ENCODE measurements at places on chromosomes 1 and 21. TPM values are rescaled to one million over a fixed set of nuclear protein-coding genes. Genes with fewer than 3 reads are reported as not detected.

GRCh38 chr1:106072909-106073600, 983.4 kb upstream of the PRMT6 start:
- H3K27me3 ChIP-seq, result no peaks in the 10 kb centered on the region
- H3K36me3 ChIP-seq, result no peaks in the 10 kb centered on the region
- no peak overlapping the region for H3K27ac ChIP-seq
- no peaks in the 10 kb centered on the region for H3K4me1 ChIP-seq
- DNase-seq, result no peak
- no peak overlapping the region for H3K4me3 ChIP-seq

DNA sequence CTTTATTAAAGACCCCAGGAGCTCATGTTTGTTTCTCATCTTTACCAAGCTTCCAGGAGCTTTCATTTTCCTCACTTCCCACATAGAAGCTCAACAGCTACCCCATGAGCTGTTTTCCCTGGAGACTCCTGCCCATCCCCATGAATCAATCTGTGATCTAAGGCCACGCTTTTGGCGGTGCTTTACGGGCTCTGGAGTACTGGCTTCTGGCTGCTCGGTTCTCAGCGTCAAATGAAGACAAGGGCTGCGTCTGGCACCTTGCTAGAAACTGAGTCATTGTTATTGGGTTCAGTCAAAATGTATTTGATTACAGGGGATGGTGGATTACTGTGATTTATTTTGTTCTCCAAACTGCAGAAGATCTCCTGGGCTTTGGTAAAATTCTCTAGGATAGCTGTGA, 39.9 kb downstream of the ACP6 start:
- peak overlapping the region; percentile 13 for H3K27ac ChIP-seq
- no peak for DNase-seq
- no peaks in the 10 kb centered on the region for H3K27me3 ChIP-seq

DNA sequence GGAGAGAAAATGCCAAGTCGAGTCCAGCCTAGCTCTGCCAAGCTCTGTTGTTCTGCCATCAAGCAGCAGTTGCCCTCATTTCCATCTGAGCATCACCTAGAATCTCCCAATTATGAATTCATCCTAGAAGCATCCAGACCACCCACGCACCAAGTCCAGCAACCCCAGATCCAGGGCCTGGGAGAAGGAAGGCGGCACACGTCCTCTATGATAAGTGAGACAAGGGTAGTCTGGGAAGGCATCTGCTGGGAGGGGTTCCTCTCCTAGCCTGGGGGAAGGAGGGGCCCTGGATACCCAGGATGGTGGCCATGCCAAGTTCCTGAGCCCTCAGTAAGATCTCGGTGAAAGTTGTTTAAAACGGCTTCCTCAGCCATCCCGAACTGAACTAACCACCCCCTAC, 70.7 kb downstream of the VWA5B1 start:
- H3K27ac ChIP-seq, result no peak overlapping the region
- no peaks in the 10 kb centered on the region for H3K36me3 ChIP-seq
- H3K4me1 ChIP-seq, result peaks cover 9% of the 10 kb centered on the region
- DNase-seq, result no peak
- H3K4me3 ChIP-seq, result no peak overlapping the region
- H3K27me3 ChIP-seq, result peaks cover 44% of the 10 kb centered on the region

- no peak overlapping the region for H3K4me3 ChIP-seq
- no peaks in the 10 kb centered on the region for H3K27me3 ChIP-seq
- H3K36me3 ChIP-seq, result peaks cover 3% of the 10 kb centered on the region
- no peak for DNase-seq
Observed at GRCh38 chr1:25555753-25556092, 12.3 kb downstream of the LDLRAP1 start.

- H3K27me3 ChIP-seq, result peaks cover 8% of the 10 kb centered on the region
- no peak overlapping the region for H3K4me3 ChIP-seq
- H3K4me1 ChIP-seq, result no peaks in the 10 kb centered on the region
- no peak for DNase-seq
Observed at GRCh38 chr1:113830039-113830438, 17.8 kb upstream of the RSBN1 start.

GRCh38 chr1:68516066-68516465, 19.2 kb upstream of the DEPDC1 start:
- peaks cover 3% of the 10 kb centered on the region for H3K36me3 ChIP-seq
- H3K27ac ChIP-seq, result no peak overlapping the region
- H3K4me1 ChIP-seq, result peaks cover 6% of the 10 kb centered on the region
- no peaks in the 10 kb centered on the region for H3K27me3 ChIP-seq

The AURKAIP1 gene
- total RNA-seq, result 268 TPM

All from WTC11 (cell line).